ENCODE measurements at places on chromosomes 3 and 15.

DNA sequence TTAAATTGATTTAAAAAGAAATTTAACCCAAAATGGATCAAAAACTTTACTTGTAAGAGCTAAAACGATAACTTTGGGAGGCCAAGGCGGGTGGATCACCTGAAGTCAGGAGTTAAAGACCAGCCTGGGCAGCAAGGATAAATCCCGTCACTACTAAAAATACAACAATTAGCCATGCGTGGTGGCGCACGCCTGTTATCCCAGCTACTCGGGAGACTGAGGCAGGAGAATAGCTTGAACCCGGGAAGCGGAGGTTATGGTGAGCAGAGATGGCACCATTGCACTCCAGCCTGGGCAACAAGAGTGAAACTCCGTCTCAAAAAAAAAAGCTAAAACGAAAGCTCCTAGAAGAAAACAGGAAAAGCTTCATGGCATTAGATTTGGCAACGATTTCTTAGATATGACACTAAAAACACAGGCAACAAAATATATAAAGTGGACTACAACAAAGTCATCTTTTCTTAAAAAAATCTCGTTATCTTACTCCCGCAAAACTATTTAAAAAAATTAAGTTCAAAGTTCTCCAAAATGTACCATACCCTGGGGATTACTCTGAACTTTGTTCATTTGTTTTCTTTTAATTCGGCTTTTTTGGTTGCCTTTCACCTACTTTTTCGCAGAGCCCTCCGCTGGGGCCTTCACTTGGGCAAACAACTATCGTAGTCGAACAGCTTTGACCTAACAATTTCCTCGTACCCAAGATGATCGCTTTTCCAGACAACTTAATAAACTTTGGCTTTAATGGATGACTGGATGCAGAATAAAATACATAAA lies 2.9 kb downstream of the HDDC3 start:
- no peak for DNase-seq

DNA sequence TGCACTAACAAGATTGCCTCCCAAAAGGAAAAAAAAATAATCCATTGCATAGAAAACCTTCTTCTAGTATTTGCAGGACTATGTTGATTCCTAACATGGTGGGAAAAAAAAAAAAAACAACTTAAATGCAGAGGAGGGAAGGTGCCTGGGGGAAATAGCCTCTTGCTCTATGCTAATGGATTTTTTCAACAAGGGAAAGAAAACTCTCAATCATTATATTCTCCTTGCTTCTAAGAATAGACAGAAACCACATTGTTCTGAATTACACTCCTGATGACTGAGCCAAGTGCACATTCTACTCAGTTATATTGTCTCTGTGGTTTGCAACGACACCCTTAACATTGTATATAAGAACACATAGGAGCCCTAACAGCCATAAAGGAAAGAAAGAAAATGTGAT lies 760.2 kb downstream of the NAALADL2 start:
- DNase-seq, result no peak

DNA sequence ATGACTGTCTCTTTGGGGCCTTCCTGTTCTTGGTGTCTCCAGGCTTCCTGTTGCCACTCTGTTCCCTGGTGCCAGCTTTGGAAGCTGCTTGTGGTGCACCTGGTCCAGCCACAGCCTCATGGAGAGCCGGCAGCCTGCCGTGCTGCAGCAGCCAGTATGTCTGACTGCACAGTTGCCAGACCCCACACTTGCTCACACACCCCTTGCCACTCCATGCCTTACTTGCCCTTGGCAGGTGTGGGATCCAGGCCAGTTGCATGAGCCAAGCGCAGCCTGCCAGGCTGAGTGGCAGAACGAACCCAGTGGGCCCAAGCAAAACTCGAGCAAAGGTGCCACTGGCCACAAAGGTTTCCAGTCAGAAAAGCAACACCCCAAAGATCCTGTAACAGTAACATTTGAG lies 309.2 kb downstream of the DOCK3 start:
- no peak for DNase-seq

- DNase-seq, result no peak
Measured at GRCh38 chr15:75672646-75673425, 25.1 kb downstream of the SNX33 start.

DNA sequence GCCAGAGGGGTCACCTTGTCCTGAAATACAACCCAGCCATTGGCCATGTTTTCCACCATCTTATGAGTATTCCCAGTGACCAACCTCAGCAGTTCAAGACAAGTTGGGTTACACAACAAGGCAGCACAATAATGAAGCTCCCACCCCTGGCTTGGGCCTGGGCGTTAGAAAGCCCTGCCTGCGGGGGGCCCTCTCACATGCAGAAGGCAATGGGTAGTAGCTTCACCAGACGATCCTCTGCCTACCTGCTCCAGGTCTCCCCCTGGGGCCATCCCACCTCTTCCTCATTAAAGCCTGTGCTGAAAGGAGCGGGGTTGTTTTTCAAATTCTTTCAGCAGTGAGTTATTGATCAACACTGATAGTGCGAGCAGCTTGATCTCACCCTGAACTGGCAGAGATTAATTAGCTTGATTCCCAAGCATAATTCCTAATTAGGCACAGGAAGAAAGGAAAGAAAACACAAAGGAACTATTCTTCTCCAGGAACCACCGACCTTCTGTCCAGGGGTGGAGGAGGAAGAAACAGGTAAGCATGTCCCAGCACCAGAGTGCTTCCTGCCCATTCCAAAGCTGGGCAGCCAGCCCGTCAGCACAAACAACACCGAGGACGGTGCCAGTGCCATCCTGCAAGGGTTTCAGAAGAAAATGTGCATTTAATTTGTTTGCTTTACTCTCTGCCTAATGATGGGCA lies 79.7 kb upstream of the CGNL1 start:
- no peak for DNase-seq

- DNase-seq, result no peak
Measured at GRCh38 chr3:54857343-54857742, 70.5 kb downstream of the LRTM1 start.

GRCh38 chr3:53161450-53161819 lies 426 bp downstream of the PRKCD start:
- DNase-seq, result no peak

DNA sequence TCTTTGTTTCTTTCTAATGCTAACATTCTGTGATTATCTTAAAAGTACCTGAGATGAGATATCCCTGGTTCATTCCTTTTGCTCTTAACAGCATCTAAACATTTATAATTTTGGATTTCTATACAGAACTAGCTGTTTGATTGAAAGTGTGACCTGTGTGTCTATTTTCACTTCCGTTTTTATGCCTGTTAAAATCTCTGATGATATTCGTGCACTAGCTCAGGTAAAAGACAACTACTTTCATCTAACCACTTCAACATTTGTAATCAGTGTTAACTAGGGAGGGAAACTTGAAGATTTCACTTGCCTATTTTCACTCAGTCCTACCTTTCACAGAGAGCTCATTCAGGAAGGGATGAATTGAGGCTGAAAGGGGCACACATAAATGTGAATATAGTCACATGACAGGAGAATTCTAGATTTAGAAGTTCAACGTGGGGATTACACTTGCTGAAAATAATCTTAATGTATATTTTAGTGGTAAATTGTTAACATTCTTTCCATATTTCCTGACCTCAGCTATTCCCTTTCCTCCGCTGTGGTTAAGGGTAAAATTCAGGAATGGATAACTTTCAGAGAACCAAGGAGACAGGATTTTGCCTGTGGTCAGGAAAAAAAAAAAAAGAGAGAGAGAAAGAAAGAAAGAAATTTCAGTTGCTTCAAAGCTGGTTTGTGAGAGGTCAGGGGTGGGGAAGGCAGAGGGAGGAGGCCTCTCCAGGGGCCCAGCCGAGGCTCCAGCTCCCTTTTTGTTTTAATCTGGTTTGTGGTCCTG lies 159.8 kb upstream of the TSC22D2 start:
- no peak for DNase-seq

DNA sequence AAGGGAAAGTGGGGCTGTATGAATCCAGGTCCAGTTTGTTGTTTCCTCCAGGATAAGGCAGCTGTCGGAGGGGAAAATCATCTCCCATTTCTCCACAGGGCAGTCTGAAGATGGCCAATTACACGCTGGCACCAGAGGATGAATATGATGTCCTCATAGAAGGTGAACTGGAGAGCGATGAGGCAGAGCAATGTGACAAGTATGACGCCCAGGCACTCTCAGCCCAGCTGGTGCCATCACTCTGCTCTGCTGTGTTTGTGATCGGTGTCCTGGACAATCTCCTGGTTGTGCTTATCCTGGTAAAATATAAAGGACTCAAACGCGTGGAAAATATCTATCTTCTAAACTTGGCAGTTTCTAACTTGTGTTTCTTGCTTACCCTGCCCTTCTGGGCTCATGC lies 911 bp downstream of the CCRL2 start:
- no peak for DNase-seq

Measured in NCI-H460 (cell line).